Natural killer cell treated with Interleukin-12 subunit alpha and Interleukin-12 subunit beta and Interleukin-15 and Interleukin-18, amount 100 ng/mL, for 72 hours (primary cell): ENCODE measurements at places on chromosomes 3 and 15. TPM values are rescaled to one million over a fixed set of nuclear protein-coding genes. Genes with fewer than 3 reads are reported as not detected.

The CCPG1 gene
- total RNA-seq = 36.9 TPM

The CCDC50 gene
- 27.7 TPM for total RNA-seq

The CXCR6 gene
- 4.0 TPM for total RNA-seq

The STRA6 gene
- not detected for total RNA-seq

The CFAP100 gene
- not detected for total RNA-seq

The ADPRH gene
- total RNA-seq = 9.2 TPM

The SLC12A1 gene
- not detected for total RNA-seq

The LRRC3B gene
- total RNA-seq = not detected

The FOXL2NB gene
- total RNA-seq = not detected

The ATP13A5 gene
- not detected for total RNA-seq

The CDCP1 gene
- total RNA-seq = 0.29 TPM

The CCDC13 gene
- total RNA-seq = 1.2 TPM

The BNC1 gene
- not detected for total RNA-seq

The RASL12 gene
- total RNA-seq = not detected

The PAK6 gene
- total RNA-seq = 2.9 TPM

The FEZF2 gene
- not detected for total RNA-seq

The ETV5 gene
- 113 TPM for total RNA-seq

The IL5RA gene
- total RNA-seq = 5.0 TPM

The CPLX3 gene
- 1.7 TPM for total RNA-seq

The TRPM1 gene
- not detected for total RNA-seq

The KLHL6 gene
- total RNA-seq = 19.3 TPM

The PAQR5 gene
- not detected for total RNA-seq
